ENCODE measurements at places on chromosomes 3 and 15.

GRCh38 chr3:4404881-4405280 lies 62.2 kb downstream of the SUMF1 start:
- DNase-seq: no peak

GRCh38 chr3:54053211-54053610 lies 69.1 kb upstream of the CACNA2D3 start:
- DNase-seq: no peak

DNA sequence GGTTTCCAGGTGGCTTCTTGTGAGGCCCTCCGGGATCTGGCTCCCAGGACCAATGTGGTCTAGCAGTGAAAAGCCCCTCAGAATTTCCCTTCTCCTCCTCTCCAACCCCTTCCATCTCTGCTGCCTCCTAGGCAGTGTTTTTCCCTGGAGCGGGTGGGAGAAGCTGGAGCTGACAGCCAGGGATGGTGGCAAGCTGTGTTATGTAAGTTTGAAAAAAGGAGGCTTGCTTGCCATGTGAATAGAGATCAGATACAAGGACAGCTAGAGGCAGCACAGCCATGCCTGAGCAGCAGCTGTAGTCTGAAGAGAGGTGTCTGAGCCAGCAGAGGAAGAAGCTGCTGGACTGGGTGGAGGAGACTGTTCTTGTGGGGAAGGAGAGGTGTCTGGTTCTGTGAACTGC lies 20.6 kb downstream of the SNAPC5 start:
- DNase-seq: no peak

GRCh38 chr15:67707520-67708283 lies 117.6 kb upstream of the SKOR1 start:
- no peak for DNase-seq
